ENCODE measurements at places on chromosomes 11 and 22.

- no peak for DNase-seq
Measured at GRCh38 chr22:40597526-40598430, 38.7 kb downstream of the MRTFA start.

DNA sequence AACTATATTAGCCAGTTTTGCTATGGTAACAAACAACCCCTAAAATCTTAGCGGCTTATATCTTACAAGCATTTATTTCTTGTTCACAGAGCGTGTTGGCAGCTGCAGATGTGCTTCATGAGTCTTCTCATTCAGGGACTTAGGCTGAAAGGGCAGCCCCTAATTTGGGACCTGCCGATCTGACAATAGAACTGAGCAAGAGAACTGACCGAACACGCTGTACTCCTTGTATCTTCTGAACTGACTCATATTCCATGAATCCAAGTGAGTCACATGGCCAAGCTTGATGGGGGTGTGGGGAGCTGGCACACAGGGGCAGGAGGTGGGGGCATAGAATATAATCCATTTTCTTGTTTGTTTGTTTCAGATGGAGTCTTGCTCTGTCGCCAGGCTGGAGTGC is 481.7 kb upstream of the CADM1 start:
- no peak for DNase-seq

GRCh38 chr22:27594020-27594419 is 207.5 kb downstream of the MN1 start:
- no peak for DNase-seq

GRCh38 chr11:82682003-82682751 is 51.5 kb downstream of the FAM181B start:
- no peak for DNase-seq

DNA sequence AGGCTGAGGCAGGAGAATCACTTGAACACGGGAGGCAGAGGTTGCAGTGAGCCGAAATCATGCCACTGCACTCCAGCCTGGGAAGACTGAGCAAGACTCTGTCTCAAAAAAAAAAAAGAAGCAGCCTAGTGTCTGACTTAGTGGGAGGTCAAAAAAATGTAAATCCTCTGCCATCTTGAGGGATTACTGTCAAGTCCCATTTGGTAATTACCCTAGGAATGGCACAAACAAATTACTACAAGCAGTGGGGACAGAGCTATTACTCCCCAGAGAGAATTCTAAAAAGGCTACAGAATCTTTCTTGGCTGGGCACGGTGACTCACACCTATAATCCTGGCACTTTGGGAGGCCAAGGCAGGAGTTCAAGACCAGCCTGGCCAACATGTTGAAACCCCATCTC is 3.8 kb downstream of the SERPING1 start:
- no peak for DNase-seq

DNA sequence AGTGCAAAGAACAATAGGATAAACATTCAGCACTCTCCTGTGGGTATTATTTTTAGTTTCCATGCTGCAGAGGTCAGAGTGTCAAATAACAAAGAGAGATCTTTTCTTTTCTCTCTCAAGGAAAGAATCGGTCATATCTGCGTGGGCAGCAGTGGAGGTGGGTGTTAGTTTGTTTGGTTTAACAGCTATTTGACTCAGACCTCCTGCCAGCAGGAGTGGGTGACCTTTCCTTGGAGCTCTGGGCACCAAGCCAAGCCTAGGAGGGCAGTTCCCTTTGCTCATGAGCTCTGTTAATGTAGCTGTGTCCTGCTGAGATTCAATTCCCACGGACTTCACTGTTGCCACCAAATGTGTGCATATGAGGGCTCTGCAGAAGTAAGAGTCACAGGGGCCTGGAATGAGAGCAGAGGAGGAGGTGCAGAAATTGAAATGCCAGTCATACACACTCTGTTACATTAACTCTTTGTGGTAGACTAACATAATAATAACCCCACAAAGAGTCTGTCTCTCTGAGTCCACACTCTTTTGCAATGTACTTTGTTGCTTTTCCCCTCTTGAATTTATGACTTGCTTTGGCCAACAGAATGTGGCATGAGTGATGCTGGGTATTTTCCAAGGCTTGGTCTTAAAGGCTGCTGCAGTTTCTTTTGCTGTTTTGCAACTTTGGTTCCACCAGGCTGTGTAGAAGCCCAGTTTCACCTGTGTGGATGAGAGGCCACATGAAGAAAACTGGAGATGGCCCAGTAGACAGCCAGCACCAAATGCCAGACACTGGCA is 76.0 kb upstream of the GRK3 start:
- DNase-seq, result peak; percentile 84

GRCh38 chr11:132770829-132771530 is 761.3 kb downstream of the OPCML start:
- no peak for DNase-seq

DNA sequence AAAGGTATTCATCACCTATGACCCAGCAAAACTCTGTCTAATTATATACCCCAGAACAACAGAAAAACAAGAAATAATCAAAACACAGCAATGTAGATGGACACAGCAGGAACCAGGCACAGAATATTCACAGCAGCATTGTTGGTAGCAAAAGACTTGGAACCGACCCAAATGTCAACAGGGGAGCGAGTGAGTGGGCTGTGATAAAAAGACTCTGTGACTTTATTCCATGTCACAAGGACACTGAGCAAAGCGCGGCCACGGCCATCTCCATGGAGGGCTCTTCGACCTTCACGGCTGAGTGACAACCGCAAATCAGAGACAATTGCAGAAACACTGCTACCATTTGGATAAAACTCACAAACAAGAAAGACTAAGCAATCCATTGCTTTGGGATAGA is 1373.1 kb downstream of the TBC1D22A start:
- no peak for DNase-seq

- DNase-seq, result no peak
Measured at GRCh38 chr11:129930296-129930695, 34.9 kb upstream of the NFRKB start.

DNA sequence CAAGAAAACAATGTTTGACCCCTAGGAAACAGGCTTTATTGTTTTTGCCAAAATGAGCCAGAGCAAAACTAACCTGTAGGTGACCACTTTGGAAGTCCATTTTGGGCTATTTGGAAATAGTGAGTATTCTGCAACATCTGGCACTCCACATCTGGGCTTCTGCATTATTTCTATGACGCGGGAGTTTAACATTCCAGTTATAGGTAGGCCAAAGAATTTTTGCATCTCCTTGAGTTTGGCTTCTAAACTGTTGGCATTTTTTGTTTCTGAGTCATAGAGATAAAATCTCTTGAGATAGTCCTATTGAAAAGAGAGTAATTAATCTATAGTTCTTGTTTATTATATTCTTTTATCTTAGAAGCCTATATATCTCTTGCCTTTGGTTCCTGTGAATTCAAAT is 2.9 kb downstream of the MMP7 start:
- no peak for DNase-seq

GRCh38 chr11:32884770-32885384 is 7.7 kb upstream of the QSER1 start:
- DNase-seq, result no peak

GRCh38 chr11:14300661-14301304 is 58.2 kb downstream of the RRAS2 start:
- DNase-seq, result peak; percentile 71

- no peak for DNase-seq
Measured at GRCh38 chr22:50621356-50621880, 6.5 kb downstream of the ARSA start.

DNA sequence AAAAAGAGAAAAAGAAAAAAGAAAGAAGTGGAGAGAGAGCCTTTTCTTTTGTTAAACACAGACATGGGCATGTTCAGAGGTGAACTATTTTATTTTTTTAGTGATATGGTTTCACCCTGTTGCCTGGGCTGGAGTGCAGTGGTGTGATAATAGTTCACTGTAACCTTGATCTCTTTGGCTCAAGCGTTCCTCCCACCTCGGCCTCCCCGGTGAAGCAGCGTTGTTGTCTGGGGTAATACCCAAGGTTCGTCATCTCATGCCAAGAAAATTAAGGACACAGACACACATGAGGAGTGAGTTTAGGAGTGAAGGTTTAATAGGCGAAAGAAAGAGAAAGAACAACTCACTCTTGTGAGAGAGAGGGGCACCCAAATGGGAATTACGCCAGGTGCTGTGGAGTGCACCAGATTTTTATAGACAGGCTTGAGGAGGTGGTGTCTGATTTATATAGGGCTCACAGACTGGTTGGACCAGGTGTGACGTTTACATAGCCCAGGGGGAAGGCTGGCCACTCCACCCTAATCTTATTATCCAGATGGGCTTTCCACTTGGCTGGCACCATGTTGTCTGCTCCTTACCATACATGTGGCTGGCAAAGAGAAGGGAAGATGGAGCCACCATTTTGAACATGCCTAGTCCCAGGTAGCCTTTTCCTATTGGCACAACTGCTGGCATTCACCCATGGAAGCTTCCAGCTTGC is 42.3 kb downstream of the GRAMD1B start:
- peak; percentile 40 for DNase-seq

DNA sequence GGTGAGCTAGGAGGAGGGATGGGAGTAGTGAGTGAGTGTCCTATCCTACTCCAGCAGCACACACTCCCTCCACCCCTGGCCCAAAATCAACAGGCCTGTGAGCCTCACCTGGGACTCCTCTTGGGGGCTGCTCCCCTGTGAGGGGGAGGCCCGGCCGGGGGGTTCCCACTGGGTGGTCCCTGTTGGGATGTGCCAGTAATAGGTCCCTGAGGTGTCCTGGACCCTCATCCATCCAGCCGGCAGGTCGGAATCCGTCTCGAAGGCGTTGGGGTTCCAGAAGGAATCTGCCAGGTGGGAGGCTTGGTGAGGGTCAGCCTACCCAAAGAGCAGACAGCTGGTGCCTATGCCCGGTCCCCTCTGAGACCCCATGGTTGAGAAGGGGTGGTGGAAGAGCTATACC is 13.3 kb downstream of the SMPD1 start:
- no peak for DNase-seq

DNA sequence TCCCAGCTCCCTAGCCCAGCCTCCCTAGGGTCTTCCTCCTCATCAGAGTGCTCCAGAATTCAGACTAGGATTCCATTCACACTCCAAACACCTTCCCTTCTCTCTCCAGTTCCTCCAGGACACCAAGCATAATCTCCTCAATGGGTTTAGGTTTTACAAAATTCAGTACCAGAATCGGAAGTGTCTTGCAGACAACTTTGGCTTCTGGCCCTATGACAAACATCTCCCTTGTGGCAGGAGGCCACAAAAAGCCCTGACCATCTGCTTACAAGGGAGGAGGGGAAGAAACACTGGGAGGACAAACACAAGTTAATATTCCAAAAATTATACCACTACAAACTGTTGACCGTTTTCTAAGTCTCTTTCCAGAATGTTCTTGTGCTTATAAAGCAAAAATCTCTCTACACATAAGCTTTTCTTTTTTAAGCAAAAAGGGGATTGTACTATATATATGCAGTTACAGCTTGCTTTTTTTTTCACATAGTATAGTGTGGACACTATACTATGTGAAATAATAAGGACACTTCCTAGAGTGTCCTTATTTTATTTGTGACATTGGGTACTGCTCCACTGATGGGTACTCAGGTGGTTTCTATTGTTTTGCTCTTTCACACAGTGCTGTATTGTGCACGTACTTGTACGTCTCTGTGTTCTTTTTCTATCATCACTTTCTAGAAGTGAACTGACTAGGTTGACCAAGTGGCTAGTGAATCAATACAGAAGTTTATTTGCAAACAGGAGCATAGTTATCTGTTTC is 78.7 kb downstream of the BDNF start:
- no peak for DNase-seq

DNA sequence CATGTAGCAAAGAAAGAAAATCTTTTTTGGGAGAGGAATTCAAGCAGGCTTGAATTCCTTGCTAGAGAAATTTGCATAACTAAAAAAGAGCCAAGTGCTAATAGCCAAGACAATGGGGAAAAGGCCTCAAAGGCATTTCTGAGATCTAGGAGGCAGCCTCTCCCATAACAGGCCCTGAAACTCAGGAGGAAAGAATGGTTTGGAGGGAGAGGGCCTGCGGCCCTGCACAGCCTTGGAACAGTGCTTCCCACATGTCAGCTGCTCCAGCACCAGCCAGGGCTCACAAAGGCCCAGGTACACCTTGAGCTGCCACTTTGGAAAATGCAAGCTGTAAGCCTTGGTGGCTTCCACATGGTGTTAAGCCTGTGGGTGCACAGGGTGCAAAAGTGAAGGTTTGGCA is 55.5 kb upstream of the TSPAN18 start:
- DNase-seq, result no peak

DNA sequence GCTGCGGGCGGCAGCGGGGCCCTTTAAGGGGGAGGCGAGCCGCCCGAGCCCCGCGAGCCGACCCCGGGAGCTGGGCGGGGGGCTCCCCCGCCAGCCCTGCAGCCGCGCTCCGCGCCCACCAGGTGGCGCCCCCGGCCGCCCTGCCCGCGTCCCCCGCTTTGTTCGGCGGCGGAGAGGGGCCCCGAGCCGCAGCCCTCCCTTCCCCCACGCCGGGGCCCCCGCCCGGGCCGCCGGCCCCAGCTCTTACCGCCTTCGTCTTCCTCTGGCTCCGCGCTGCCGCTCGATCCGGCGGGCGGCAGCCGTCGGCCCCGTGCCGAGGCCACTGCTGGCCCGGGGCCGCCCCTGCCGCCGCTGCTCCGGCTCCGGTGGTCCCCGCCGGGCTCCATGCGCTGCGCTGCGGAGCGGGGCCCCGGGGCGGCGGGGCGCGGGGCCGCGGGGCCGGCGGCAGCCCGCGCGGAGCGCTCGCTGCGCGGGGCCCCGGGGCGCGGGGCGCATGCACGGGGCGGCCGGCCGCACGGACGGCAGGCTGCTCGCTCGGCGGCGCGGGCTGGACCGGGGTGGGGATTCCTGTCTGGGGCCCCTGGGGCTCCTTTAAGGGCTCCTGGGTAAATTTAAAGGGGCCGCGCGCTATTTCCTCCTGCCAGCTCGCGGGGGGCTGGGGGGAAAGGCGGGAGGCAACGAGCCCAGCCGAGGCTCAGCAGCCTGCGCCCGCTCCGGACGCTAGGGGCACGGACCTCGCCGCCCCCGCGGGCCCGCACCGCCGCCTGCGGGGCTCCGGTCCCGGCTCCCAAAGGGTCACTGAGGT is at the start of gene ZFTA:
Gene ZFTA, minus strand, starts transcription at position 539 of the 805 bp plus-strand sequence. Its CDS starts 153 bp downstream, at position 386.
- DNase-seq, result peak; percentile 86

DNA sequence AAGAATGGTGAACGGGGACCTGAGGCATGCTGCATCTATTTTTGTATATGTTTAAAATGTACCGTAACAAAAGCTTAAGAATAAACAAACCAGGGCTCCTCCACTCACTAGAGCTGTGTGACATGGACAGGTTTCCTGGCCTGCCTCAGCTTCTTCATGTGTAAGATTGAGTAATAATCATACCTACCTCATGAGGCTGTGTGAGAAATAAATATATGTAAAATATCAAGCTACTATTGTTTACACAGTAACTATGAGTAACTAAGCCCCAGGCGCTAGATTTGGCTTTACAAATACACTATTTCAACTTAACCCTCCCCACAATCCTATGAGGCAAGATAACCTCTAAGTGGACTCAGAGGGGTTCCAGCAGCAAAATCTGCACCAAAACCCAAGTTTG is 66.4 kb downstream of the SMCO4 start:
- DNase-seq, result no peak

- DNase-seq, result no peak
Measured at GRCh38 chr11:47659276-47659675, 16.9 kb upstream of the MTCH2 start.

- DNase-seq, result no peak
Measured at GRCh38 chr11:123144707-123145106, 50.3 kb downstream of the CLMP start.

GRCh38 chr22:32401486-32401885 is 10.6 kb downstream of the RTCB start:
- no peak for DNase-seq
